Right renal pelvis (tissue), 4 donors: ENCODE measurements at places on chromosomes 2 and 18. TPM values are rescaled to one million over a fixed set of nuclear protein-coding genes. Genes with fewer than 3 reads are reported as not detected.

DNA sequence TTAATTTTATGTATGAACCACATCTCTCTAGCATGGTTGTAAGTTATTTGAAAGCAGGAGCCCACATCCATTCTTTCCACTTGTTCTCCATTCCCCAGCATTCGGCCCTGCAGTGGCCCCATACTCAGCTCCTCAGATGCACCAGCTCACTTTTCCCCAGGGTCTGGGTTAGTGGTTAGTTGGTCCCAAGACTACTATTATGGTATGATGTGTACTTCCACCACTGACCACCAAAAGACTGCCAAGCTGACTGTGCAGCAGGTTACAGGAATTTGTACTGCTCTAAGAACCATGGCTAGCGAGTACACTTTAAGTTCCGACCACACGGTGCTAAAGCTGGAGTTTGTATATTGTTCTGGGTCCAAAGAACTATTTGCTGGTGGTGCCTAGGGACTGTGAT is 413.6 kb upstream of the TCF4 start:
- DNase-seq, result no peak

DNA sequence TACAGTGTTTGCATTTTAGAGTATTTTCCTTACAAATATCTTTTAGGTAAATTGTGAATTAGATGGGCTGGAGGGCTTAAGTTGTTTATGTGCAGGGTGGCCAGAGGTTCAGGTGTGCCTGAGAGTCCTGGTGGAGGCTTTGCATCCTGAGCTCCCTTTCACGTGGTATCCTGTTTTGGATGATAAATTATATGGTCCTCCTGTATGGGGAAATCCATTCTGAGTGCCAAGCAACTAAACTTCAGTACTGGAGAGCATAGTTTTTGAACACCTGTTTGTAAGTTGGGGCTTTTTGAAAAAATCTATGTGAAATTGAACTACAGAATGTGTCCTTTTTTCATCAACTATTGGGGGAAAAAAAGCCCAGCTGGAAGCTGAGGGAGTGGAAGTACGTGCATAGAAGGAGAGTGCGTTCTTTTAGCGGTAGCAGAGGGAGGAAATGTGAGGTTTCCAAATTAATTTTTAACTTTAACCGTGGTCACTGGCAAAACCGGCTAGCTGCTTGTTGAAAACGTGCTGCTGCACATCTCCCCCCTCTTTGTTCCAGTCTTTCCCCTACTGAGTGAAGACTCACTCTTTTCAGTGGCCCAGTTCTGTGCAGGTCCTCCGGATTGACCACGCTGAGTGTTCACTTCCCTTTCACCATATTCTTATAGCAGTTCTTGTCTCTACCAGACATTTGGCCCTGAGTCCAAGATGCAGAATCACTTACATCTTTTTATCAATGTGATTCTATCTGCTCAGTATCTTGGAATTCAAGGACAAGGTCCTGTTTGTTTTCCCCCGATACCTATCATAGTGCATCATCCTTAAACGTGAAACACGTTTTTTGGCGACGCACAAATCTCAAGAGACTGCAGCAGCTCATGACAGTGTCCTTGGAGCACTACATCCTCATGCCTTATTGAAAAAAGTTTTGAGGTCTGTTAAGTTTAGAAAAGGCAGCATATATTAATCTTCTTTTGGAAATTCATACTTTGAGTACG is 15.3 kb downstream of the CNOT11 start:
- no peak for DNase-seq

DNA sequence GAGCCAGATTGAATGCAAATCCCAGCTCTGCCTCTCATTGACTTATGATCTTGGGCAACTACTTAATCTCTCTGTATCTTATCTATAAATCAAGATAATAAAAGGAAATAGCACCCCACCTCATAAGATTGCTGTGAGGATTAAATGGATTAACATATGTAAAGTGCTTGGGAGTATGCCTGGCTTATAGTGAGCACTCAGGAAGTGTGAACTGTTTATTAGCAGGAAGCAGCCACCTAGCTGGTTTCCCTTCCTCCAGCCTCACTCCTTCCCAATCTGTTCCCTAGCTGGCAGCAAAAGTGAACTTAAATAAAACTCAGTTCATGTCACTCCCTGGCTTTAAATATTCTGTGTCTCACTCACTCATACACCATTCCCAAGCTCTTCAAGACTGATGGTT is 526.6 kb upstream of the PKDCC start:
- DNase-seq, result no peak

NR4A2 gene
- polyA plus RNA-seq, result 0.67 TPM

LDLRAD4 gene
- polyA plus RNA-seq, result 11.6 TPM
